Esophagus muscularis mucosa (tissue), 4 donors: ENCODE measurements at places on chromosomes 4 and X.

DNA sequence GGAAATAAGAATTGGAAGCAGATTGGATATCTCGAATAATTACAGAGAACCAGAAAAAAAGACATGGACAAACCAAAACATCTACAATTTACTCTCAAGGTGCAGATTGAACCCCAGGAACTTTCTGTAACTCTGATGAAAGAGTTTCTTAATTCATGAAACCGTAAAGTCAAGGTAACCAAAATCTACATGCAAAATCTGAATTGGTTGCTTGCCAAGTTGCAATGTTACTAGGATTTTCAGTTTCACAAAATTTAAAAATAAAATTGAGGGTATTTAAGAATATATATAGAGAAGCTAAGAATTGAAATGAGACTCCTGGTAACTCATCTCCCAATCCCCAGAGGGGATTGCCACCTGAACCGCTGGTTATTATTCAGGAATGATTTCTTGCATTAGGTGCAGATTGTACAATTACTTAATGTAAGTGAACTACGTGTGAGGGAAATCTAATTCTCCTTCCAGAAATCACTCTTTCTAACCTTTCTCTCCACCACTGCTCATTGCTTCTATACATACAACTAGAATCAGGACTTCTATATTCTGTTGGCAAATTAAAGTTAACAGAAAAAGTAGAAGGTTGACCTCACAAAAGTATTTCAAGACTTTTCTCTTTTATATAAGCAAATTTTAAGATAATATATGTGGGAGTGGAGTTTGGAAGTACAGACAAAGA is 221.5 kb upstream of the NDST4 start:
- no peak for DNase-seq

- no peak for DNase-seq
These were observed 239.6 kb downstream of the PARM1 start for GRCh38 chr4:75172551-75172950.

GRCh38 chrX:20591246-20591645 is 324.5 kb upstream of the RPS6KA3 start:
- no peak for DNase-seq

DNA sequence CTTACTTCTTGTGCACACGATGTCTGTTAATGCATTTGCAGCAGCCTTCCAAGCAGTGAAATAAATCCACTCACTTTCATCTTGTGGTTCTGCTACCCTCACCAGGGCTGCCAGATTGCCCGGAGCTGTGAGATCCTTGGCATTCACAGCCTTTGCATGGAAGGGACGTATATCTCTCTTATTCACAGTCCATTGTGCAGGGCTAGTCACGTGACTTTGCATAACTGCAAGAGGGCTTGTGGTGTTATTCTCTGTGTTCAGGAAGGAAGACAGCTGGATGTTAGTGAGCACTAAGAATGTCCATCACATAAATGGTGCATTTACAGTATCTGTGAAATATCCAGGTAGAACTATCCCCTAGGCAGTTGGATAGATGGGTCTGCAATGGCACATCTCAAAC is 96.5 kb upstream of the BEND4 start:
- no peak for DNase-seq

- DNase-seq, result no peak
These were observed 201.5 kb upstream of the GATB start for GRCh38 chr4:151962138-151962823.

- no peak for DNase-seq
These were observed 1973.0 kb upstream of the AGA start for GRCh38 chr4:179415037-179415846.

DNA sequence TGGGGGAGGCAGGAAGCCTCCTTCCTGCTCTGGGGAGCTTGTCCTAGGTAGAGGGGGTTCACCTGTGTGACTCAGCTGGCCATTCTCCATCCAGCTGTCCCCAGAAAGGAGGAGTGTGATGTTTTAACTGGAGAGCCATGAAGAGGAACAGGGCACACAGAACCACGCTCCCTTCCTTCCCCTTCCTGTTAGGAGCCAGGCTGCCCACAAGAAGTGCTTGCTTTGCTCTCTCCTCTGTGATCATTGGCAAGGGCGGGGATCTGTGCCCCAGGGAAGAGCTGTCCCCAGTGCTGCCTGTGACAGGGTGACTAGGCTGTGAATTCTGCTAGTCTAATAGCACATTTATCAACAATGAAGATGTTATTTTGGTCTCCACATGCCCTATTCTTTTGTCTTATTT is 169.6 kb upstream of the GATB start:
- DNase-seq, result peak; percentile 72

DNA sequence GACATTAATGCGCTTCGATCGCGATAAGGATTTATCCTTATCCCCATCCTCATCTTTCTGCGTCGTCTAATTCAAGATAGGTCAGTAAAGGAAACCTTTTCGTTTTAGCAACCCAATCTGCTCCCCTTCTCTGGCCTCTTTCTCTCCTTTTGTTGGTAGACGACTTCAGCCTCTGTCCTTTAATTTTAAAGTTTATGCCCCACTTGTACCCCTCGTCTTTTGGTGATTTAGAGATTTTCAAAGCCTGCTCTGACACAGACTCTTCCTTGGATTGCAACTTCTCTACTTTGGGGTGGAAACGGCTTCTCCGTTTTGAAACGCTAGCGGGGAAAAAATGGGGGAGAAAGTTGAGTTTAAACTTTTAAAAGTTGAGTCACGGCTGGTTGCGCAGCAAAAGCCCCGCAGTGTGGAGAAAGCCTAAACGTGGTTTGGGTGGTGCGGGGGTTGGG is 528 bp upstream of the FGF2 start:
- DNase-seq, result no peak

DNA sequence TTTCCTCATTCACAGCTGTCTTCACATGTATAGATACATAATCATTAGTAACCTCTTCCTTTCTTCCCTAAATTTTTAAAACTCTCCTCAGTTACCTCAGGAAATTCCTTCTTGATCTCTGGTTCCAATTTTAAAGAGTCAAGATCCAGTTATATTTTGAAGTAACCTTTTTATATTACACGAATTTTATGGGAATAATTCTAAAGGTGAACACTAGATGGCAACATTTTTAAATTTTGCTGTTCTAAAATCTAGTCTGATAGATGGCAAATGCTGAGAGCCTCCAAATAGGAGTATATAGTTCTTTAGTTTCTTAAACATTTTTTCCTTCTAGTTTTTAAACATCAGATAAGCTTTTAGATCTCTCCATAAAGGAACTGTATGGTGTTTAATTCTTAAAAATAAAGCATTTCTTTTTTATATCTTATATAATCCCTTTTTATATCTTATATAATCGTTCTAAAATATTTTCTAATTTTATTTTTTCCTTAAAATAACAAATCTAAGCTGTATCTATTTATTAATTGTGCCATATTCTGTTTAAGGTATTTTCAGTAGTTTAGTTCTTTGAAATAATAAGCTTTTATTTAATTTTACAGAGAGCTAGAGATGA is 37.9 kb upstream of the PAPSS1 start:
- DNase-seq, result no peak

DNA sequence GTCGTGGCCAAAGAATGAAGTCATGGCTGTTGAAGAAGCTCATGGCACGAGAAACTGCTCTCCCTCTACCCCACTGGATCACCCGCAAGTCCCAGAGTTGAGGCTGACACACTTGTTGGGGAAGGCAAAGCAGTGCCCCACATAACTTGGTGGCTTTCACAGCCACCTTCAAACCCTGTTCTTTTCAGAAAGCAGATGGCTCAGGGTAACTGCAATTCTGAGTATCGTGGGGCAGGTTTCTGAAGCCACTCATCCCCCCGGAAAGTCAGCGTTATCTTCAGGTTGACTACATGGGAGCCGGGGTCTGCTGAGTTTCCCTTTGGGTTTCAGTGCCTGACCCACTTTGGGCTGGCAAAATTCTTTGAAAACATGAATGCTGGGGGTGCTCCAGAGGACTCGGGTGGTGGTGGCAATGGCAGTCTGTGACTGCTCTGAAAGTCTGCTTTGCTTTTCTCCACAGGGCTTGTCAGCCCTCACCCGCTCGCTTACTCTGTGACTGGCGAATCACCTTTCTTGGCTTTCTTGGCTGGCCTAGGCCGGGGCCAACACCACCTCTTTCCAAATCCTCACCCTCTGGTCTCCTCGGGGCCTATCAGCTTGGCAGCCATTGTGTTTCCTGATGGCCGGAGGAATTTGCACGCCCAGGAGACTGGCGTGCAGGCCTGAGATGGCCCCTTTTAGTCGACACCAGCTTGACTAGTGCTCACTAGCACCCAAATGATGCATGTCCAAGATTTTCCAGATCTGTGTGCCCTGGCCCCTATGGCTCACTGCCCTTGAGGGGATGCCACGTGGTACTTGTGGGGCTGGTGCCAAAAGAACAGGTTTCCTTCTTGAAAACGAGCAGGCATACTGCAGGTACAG is 7.3 kb downstream of the PPP1R3F start:
- no peak for DNase-seq
